ENCODE measurements at places on chromosomes 3 and 15. TPM values are rescaled to one million over a fixed set of nuclear protein-coding genes. Genes with fewer than 3 reads are reported as not detected.

The FES gene
- total RNA-seq = 41.3 TPM

The GOLGA8T gene
- total RNA-seq = not detected

The AMOTL2 gene
- total RNA-seq = 58.7 TPM

The ZDHHC23 gene
- 35.5 TPM for total RNA-seq

The GRK7 gene
- total RNA-seq = not detected

Measured in dermis lymphatic vessel endothelial cell (primary cell).